ENCODE measurements at places on chromosomes 13 and 19.

GRCh38 chr13:109764045-109764444, 22.3 kb downstream of the IRS2 start:
- no peak for DNase-seq

DNA sequence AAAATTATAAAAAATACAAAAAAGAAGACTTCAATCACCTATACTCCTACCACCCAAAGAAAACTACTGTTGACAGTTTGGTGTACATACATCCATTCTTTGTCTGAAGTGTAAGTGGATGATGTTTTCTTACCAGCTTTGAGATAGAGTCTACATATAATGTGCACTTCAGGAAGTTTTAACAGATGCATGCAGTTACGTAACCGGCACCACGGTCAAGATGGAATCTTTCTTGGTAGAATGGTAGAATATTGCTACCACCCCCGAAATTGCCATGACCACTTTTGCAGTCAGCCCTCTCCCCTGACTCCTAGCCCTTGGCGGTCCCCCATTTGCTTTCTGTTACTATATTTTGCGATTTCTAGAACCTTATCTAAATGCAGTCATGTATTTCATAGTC, 1.4 kb downstream of the CUL4A start:
- no peak for DNase-seq

DNA sequence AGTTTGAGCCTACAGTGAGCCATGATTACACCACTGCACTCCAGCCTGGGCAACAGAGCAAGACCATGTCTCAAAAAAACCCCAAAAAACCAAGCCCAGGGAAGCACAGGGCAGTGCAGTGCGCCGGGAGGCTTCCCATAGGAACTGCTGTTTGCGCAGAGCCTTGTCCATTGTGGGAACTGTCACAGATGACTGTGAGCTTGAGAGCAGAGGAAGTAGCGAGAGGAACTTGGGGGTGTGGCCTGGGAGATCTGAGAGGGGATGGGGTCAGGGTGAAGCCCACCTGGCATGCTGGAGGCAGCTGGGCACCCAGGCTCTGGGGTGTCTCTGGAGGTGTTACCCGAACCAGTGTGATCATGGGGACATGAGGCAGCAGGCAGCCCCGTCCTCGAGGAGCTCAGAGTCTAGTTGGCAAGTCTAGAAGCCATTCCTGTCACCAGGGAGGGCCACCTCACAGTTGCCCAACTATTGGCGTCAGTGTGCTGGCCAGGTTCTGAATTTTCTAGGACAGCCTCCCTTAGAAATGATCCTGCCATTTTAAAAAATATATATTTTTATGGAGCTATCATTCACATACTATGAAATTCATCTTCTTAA, 10.4 kb downstream of the KDM4B start:
- no peak for DNase-seq

DNA sequence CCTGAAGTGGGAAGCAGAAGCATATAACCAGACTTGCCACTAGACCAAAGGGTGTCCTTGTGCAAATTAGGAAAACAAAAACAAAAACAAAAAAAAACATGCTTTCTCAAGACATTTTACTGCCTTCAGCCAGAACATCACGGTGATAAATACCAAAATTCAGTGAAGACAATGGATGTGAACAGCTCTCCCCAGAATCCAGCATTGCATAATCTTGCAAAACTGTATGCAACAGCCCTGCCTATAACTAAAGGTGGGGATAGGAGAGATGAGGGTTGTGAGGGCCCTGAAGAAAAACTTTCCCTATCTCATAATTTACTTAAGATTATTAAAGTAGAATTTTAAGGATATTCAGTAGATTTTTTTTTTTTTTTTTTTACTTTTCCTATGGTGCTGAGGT, 24.9 kb upstream of the NDFIP2 start:
- no peak for DNase-seq

- no peak for DNase-seq
Observed at GRCh38 chr13:42113478-42113877, 65.0 kb downstream of the DGKH start.

- no peak for DNase-seq
Observed at GRCh38 chr19:23222998-23223652, 27.1 kb downstream of the ZNF724 start.

- no peak for DNase-seq
Observed at GRCh38 chr19:33496038-33496895, 25.3 kb downstream of the PEPD start.

DNA sequence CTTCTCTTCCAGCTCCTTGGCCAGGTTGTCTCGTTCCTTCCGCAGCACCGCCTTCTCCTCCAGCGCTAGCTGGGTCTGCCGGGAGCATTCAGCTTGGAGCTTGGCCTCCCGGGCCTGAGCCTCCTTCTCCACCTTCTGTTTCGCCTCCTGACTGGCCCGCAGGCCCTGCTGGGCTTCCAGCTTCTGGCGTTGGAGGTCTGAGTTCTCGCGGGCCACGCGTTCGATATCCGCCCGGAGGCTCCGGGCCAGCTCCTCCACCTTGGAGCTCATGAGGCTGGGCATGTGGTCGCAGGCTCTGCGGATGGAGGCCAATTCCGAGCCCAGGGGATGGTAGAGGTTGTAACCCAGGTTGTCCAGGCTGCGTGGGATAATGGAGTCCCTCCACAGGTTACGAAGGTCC, 11.8 kb downstream of the PLVAP start:
- DNase-seq: no peak

- no peak for DNase-seq
Observed at GRCh38 chr19:10929402-10929794, 787 bp downstream of the TIMM29 start.

DNA sequence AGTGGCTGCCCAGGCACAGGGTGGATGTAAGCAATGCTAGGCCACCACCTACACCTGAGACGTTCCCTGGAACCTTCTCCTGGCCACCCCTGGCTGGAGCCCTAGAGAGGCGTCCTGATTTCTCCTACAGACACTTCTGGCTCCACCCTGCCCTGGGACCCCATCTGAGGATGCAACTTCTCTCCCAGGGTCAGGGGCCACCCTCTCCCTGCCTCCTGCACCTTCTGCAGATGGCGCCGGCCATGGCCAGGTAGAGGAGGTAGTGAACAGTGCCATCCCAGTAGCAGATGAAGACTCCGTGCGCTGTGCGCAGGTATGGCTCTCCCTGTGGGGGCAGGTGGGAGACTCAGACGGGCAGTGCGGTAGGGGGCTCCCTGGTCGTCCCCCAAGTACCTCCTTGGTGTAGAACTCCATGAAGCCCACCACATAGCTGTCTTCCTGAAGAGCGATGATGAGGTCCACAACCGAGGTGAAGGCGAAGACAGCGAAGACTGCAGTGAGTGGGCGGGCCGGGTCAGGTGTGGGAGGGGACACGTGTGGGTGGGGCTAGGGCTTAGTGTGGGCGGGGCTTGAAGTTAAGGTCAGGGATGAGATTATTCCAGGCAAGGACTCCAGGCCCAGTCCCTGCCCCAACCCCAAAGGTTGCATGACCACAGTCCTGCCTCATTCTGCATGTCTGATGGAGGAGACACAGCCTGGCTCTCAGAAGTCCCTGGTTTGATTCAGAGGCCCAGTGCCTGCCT, 3.0 kb downstream of the TM6SF2 start:
- no peak for DNase-seq

DNA sequence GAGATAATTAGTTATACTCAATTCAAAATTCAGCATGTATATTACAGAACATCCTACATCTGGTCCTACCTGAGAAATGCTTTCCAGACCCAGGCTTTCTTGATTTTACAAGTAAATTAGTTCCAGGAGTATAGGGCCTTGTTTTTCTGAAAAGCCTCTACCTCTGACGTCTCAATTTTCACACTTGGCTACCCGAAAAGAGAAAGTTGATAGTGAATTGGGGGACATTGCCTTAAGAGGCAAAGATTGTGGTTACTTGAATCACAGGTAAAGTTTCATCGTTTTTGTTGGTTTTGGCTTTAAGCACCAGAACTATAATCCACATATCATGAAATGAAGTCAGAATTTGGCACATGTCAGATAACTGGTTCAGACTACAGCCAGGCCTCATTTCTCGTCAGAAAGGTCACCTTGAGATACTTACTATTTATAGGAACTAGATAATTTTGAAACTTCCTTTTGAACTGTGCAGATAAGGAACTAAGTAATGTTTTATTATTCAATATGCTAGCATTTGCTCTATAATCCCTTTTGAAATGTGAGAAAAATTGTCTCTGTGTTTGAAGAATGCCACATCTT, 30.8 kb downstream of the FAM124A start:
- no peak for DNase-seq

DNA sequence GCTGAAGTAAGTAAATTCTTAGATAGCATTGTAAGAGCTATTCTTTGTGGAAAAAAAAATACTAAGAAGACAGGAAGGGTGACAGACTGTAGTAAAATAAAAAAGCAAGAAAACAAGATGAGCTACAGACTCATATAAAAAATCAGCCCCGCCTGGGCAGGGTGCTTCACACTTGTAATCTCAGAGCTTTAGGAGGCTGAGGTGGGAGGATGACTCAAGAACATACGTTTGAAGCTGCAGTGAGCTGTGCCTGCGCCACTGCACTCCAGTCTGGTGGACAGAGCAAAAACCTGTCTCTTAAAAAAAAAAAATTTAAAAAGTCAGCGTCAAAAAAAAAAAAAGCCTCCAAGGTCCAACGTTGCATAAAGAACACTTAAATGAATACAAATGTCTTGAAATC, 102.1 kb downstream of the VWA8 start:
- no peak for DNase-seq

DNA sequence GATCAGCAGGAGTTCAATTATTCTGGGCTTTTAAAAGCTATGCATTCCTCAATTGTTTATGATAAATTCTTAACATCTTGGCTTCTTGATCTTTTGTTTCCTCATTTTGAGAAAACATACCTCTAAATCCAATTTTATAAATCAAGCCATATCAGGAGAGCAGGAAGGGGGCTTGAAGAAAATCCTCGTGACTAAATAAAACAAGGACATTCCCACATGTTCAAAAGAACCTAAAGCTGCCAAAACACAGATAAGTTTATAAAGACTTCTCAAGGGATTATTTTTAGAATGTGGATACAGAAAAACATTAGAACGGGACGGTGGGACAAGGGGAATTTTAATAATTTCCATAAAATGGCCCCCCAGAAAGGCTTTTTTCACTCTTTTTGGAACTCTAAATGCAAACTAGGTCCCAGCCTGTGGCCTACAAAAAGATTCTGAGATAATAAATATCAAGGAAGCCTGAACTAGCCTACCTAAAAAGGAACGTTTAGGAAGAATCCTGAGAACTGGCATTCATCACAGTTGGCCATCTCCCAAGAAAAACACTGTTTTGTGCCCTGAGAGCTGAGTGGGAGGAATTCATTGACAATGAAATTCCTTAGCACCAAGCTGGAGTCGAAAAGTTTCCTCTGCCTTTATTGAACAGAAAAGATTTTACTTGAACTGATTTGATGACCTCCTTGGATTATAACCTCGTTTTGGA, 30.1 kb downstream of the ZAR1L start:
- no peak for DNase-seq

- DNase-seq: no peak
Observed at GRCh38 chr19:9943744-9944143, 7.4 kb upstream of the OLFM2 start.

DNA sequence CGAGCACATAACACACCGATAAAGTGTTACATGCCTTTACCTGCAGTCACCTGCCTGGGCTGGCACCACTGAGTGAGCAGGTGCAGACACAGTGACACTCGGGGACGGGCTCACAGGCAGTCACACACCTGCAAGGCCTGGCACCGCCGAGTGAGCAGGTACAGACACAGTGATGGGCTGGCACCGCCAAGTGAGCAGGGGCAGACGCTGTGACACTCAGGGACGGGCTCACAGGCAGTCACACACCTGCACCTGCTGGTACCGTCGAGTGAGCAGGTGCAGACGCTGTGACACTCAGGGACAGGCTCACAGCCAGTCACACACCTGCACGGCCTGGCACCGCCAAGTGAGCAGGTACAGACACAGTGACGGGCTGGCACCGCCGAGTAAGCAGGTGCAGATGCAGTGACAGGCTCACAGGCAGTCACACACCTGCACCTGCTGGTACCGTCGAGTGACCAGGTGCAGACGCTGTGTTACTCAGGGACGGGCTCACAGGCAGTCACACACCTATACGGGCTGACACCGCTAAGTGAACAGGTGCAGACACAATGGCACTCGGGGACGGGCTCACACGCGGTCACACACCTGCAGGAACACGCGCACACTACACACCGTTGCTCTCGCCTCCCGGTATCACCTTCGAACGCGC, 470 bp downstream of the ZNF835 start:
- no peak for DNase-seq

DNA sequence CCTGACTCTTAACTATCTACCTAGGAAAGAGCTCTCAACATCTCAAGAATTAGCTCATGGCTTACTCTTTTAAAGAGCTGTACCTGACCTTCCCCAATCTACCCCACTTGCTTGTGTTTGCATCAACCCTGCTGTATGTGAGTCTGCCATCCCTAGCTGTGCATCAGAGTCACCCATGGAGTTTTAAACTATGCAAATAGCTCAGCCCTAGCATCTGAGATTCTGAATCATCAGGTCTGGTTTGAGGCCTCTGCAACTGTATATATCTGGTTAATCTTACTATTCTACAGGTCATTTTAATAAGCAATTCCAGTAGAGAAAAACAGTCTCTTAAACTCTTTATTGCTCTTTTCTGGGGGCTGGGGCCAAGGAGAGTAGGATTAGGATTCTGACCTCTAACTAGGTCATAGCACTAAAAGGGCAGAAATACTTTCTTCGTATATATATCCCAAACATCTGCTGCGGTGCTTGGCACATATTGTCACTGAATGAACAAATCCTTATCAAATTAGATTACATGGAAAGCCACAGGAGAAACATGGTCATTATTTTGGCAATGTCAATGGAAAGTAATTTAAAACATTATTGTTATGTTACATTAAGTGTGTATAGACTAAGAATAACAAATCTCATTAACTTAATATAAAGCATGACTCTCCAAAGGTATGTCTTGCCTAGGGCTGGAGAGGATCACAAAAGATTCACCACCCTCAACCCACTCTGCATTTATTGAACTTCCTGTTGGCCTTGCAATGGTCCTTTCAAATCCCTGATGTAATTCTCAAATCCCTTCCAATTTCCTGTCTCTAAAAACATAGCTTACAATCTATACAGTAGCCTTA, 232.2 kb downstream of the DACH1 start:
- no peak for DNase-seq

DNA sequence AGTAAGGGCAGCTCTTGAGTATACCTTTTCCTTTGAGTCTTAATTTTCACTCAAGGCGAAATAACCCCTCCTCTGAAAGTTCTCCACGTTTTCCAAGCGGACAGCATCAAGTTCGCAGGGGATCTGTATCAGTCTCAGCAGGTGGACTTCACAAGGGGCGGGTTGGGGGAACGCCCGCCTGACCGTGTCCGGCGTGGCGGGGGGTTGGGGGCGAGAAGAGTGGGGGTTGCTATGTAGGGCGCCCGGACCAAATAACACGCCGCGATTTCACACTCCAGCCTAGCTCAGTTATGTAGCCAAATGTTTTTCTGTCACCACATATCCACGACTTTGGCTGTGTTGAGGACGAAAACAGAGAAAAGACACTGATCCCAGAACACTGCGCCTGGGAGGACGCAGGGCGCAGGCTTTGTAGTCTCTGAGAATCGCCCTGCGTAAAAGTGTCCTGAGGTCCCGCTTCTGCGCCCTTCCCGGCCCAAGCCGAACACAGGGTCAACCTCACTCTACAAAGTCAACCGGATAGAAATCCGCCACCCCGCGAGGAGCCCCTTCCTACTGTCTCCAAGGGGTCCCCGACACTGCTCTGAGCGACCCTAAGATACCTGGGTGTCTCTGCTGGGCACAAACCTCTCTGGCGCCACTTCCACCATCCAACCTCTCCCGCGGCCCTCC, 524 bp downstream of the RUBCNL start:
- no peak for DNase-seq

GRCh38 chr19:14183741-14184350, 22.1 kb downstream of the ADGRL1 start:
- no peak for DNase-seq

GRCh38 chr13:78816592-78816991, 157.6 kb upstream of the OBI1 start:
- DNase-seq: no peak

Measured in stimulated activated CD4-positive, alpha-beta T cell treated with anti-CD3 and anti-CD28 coated beads, TNF-alpha, amount 100 ng/mL, for 4 hours (primary cell).